RCC 7860 (cell line): ENCODE measurements at places on chromosomes 6 and 20.

DNA sequence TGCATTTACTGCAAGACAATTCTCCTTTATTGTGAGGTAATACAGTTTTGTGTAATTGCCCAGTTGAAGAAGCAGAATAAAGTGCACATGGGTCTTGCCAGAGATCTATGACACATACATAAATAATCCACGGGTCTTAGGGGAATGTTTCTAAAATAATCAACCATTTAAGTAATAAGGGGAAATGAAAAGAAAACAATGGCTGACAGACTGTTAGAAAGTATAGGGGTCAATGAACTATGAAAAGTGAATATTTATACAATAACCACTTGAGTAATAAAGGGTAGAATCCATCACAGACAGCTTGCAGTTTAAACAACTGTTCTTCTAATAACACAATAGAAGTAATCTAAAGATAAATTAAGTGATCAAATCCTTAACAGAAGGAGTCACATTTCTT lies 477.2 kb downstream of the EYS start:
- no peak for DNase-seq

DNA sequence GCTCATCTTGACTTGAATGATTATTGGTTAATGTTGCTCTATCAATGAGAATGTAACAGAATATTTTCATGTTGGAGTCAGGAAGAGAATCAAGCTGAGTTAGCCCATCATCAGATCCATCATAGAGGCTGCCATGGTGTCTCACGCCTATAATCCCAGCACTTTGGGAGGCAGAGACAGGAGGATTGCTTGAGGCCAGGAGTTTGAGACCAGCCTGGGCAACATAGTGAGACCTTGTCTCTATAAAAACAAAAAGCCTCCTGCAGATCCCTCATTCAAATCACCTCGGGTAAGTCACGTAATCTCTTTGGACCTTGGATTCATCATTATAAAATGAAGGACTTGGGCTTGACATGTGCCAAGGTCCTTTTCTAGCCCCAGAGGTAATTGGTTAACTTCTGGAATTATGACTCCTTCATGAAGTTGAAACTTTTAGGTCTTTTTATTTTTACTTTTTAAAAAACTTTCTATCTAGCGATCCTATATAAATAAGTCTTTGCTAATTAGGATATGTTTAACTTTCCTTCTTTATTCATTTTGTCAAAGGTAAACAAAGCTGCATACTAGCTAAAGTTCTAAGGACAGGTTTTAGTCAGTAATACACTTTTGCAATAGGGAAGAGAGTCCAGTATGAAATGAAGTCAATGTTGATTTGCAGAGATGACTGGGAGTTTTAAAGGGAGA lies 110.9 kb downstream of the ZFAND3 start:
- no peak for DNase-seq

GRCh38 chr6:25173246-25173645 lies 105.9 kb upstream of the CARMIL1 start:
- no peak for DNase-seq

GRCh38 chr6:106035655-106036054 lies 50.5 kb upstream of the PRDM1 start:
- no peak for DNase-seq

GRCh38 chr20:48581167-48581566 lies 246.6 kb downstream of the PREX1 start:
- DNase-seq, result no peak

DNA sequence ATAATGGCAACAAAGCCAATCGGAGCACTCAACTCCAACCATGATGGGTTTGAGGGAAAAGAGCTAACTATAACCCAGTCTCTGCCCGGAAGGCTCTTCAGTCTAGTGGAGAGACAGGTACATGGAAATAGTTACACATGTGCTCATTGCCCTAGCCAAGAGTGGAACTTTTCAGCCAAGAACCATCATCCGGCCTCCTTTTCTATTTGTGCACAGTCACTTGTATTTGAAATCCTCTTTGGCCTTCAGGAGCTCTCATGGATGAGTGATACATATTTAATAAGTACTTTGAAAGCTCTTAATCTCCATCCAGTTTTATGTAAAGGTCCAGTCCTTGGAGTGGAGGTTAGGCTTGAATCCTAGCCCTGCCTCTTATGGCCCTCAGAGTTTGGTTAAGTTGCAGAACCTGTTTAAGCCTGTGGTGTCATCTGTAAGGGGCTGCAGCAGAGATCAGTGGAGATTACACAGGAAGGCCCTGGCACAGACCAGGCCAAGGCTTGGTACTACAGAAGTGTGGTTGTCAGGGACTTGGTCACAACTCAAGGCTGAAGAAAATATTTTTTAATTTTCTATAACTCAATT lies 72.3 kb upstream of the SMLR1 start:
- no peak for DNase-seq

- no peak for DNase-seq
Observed at GRCh38 chr6:18985061-18985460, 597.9 kb downstream of the RNF144B start.

- no peak for DNase-seq
Observed at GRCh38 chr20:31566319-31566657, 38.8 kb upstream of the ID1 start.

GRCh38 chr20:50366270-50367103 lies 143.7 kb upstream of the PTPN1 start:
- DNase-seq, result peak; percentile 49

GRCh38 chr6:101178748-101179147 lies 214.8 kb upstream of the GRIK2 start:
- DNase-seq, result no peak

DNA sequence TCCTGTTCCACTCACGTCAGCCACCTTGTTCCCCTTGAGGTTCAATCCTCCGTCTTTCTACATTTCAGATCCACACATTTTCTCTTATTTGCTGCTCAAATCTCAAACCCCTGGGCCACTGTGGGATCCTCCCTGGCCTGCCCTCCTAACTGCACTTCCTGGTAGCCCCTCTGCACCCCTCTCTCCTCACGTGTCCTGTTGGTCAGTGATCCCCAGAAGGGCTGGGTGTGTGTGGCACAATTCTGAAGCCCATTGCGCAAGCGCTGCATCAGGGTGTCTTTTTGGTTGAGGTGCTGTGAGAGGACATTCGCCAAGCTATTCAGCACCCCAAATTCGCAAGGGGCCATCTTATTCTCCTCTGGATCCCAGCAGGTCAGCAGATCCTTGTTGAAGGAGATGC lies 2.3 kb downstream of the HLA-DMB start:
- no peak for DNase-seq

GRCh38 chr20:49447946-49448809 lies 34.3 kb downstream of the KCNB1 start:
- no peak for DNase-seq

GRCh38 chr6:168030218-168030746 lies 32.8 kb downstream of the KIF25 start:
- DNase-seq, result no peak

- DNase-seq, result no peak
Observed at GRCh38 chr6:32613475-32613874, 23.7 kb upstream of the HLA-DQA1 start.

GRCh38 chr6:120805276-120805675 lies 529.0 kb downstream of the TBC1D32 start:
- DNase-seq, result no peak

- no peak for DNase-seq
Observed at GRCh38 chr6:26271668-26272024, 93.4 kb upstream of the BTN3A2 start.

DNA sequence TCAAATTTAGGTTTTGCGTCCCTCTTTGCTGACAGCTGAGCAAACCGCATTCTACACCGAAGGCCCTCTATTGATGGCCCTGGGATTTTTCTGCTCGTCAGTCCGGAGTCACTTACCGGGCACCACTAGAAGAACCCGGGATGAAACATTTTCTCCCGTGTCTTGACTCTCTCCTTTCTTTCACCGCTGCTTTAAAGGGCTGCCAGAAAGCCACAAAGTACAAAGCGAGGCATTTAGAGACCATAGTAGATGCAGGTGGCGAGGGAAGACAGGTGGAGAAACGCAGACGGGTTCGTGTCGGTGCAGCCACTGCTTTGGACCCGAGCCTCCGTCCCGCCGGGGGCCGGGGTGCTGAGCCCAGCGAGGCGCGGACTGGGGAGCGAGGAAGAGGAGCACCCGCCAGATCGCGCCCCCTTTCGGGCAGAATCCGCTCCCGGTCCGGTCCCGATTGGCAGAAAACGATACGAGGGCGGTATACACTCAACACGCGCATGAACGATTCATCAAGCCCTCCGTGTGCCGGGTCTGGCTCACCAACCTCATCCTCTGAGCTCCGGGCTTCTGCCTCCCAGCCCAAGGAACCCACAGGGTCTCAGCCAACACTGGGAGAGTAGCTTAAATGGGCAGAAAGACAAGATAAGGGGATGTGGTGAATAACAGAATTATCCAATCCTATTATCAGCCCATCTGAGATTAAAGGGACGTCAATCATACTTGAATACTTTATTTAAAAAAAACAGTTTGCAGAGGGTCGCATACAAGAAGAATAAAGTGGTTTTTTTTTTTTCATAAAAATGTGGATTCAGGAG lies 84.9 kb downstream of the TRIM27 start:
- DNase-seq, result peak; percentile 77

DNA sequence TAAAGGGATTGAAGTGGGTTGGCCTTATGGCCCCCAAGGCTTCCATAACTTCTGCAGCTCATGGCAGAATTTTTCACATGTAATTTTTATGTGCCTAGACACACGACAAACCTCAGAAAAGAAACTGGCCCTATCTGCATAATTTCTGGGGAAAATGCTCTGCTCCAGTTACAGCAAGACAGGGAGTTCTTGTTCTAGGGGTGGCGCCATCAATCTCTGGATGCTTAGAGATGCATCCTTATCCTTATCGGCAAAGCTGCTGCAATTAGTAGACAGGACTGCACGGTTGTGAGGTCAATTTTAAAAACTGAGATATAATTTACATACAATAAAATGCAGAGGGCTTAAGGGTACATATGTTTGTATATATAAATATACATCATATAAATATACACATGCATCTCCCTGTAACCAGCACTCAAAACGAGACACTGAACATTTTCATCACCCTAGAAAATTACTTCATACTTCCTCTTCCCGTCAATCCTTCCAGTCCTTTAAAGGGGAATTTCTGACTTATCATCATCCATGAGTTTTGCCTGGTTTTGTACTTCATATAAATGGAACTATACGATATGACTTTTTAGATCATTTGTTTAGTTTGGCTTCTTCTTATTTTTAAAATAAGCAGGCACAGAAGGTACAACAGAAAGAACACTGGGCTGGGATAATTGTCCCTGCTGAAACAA lies 10.2 kb downstream of the ELMO2 start:
- no peak for DNase-seq

DNA sequence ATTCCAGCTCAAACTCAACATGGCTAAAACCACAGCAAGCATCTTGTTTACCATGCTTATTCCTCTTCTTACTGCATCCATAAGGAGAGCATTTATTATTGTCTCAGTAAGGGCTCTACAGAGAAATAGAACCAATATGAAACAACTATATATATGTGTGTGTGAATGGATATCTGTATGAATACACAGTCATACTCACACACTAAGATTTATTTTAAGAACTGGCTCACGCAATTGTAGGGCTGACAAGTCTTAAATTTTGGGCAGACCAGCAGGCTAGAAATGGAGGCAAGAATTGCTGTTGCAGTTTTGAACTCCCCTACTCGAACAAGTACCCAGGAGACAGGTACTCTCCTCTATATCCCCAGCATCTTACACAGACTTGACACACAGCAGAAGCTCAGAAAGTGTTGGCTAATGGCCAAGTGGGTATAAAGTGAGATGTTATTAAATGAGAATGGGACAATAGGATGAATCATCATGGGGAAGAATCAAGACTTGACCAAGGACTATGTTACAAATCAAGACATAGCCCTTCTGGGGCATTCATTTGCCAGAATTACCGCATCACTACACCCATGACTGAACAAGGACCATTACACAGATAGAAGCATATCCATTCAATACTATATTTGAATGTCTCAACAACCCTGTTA lies 13.0 kb downstream of the ZHX3 start:
- DNase-seq, result peak; percentile 27

- no peak for DNase-seq
Observed at GRCh38 chr6:106666282-106667021, 37.1 kb downstream of the QRSL1 start.

- no peak for DNase-seq
Observed at GRCh38 chr6:32073101-32073500, 34.9 kb downstream of the CYP21A2 start.

DNA sequence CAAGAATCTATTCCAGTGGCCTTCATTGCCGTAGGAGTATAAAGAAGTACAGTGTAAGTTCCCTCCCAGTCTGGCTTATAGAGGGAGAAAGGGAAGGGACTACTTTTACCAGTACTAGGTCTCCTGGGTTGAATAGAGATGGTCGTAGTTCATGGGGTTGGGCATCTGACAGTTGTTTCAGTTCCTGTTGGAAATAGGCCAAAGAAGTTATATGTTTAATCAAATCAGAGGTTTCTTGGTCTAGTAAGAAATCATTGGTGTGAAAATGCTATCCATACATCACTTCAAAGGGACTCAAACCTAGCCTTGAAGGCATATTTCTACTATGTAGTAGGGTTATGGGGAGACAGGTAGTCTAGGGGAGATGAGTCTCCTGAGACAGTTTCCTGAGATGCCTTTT lies 45.6 kb upstream of the MAN1A1 start:
- no peak for DNase-seq

- no peak for DNase-seq
Observed at GRCh38 chr6:8231956-8232355, 129.6 kb upstream of the EEF1E1 start.

DNA sequence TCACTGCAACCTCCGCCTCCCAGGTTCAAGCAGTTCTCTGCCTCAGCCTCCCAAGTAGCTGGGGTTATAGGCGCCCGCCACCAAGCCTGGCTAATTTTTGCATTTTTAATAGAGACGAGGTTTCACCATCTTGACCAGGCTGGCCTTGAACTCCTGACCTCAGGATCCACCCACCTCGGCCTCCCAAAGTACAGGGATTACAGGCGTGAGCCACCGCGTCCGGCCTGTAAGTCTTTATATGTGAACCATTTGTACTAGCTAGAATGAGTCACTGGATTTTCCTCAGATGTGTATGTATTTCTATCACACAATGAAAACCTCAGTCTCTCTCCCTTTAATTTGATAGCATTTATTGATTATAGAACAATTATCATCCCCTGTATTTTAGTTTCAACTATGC lies 34.0 kb downstream of the ITCH start:
- DNase-seq, result no peak

DNA sequence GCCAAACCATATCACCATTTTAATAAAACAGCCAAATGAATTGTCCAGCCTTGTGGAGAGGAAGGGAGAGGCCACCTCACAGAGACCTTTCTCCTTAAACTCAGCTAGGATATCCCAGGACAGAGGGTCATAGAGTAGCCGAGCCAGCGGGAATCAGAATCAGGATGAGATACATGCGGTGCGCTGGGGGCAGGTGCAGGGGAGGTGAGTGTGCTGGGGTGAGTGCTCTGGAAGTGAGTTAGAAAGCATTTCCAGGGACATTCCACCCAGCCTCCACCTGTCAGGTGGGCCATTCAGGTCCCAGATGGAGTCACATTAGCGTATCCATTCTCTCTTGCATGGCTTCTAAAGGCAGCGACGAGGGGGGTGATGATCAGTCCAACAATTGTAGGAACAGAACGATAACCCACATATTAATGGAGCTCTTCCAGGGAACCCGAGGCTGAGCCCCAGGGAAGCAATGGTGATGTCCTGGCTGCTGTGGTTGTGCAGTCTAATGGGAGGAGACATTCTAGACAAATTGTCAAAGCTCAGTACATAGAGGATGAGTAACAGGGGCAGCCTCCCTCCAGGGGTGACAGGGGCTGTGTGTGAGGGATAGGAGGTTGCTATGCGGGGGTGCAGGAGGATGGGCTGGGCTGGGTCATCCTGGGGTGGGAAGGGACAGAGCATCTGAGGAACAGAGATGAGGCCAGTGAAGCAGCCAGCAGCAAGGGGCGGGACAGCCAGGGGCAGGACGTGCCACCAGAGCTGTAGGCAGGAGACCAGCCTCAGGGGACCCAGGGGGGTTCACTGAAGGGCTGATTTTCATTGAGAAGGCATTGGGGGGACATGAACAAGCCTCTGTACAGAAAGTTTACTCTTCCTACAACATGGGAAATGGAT lies 88.7 kb upstream of the FRMD1 start:
- DNase-seq, result no peak
